Activated CD8-positive, alpha-beta memory T cell treated with anti-CD3 and anti-CD28 coated beads, Interleukin-2, amount 50 U/mL, for 4 hours (primary cell): ENCODE measurements at places on chromosomes 3 and 15.

DNA sequence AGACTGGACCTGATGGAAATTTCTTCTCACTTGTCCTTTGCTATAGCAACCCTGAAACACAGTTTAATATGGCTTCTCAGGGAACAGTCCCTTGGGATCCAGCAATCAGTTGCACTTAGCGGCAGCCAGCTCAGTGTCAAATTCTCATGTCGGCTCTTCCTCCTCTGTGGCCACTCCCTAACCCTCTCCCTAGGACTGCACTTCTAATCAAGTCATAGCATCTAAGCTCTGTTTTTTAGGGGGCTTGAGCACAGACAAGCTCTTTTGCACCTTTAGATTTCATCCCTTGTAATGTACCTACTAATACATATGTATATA, 250.5 kb upstream of the TLE3 start:
- no peak for DNase-seq

GRCh38 chr15:100726421-100727190, 124.2 kb downstream of the ASB7 start:
- DNase-seq: no peak

DNA sequence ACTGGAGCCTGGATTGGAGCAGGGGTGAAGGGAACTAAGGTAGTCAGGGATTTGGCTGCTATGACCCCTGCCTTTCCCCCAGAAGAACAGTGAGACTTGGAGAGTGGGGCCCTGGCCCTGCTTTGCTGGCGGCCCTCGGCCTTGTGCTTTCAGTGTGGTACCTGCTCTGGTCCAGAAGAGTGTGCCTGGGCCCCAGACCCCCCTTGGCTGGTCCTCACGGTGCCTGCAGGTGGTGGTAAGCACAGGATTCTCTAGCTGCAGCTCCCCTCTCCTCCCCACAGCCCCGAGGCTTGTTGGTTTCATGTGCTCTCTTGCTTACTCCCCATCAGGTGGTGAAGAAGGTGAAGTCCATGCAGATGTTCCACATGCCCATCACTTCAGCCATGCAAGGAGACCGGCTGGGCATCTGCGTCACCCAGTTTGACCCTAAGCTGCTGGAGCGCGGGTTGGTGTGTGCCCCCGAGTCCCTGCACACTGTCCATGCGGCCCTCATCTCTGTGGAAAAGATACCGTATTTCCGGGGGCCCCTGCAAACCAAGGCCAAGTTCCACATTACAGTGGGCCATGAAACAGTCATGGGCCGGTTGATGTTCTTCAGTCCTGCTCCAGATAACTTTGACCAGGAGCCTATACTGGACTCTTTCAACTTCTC, 125.7 kb downstream of the DNAJB8 start:
- no peak for DNase-seq

DNA sequence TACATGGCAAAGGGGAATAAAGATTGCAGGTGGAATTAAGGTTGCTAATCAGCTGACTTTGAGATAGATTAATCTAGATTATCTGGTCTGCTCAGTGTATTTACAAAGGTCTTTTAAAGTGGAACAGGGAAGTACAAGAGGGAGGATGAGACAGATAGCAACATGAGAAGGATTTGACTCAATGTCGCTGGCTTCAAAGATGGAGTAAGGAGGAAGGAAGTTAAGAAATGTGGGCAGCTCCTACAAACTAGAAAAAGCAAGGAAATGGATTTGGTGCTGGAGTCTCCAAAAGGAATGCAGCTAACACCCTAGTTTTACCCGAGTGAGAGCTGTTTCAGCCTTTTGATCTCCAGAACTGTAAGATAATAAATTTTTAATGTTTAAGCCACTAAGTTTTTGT, 180.7 kb upstream of the TTC14 start:
- no peak for DNase-seq

- no peak for DNase-seq
Measured at GRCh38 chr15:79282371-79283251, at the start of gene ANKRD34C. Gene ANKRD34C (plus strand): TSS chr15:79282722. CDS start chr15:79293285, 10,563 bp downstream.

DNA sequence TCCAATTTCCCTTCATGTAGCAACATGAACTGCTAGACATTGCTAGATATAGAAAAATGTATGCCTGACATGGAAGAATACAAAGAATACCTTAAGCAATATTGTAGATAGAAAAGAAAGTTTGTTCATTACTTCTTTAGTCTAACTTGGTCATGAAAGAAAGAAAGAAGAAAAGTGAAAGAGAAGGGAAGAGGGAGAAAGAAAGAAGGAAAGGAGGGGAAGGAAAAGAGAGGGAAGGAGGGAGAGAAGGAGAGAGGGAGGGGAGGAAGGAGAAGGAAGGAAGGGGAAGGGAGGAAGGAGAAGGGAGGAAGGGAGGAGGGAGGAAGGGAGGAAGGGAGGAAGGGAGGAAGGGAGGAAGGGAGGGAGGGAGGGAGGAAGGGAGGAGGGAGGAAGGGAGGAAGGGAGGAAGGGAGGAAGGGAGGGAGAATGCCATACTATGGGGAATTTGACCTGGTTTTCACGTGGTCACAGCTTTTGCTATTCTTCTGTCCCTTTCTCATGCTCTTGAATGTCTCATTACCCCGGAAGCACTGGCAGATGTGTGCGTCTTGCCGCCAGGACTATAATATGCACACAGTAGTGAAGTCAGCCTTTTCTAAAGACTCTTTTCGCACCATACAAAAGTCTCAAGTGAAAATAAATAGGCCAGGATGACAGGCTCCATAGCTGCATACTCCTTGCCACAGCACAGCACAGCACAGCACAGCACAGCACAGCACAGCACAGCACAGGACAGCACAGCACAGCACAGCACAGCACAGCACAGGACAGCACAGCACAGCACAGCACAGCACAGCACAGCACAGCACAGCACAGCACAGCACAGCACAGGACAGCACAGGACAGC, 78.2 kb downstream of the CHAC1 start:
- DNase-seq: no peak

GRCh38 chr3:127072971-127073783, 90.3 kb downstream of the PLXNA1 start:
- DNase-seq: no peak

DNA sequence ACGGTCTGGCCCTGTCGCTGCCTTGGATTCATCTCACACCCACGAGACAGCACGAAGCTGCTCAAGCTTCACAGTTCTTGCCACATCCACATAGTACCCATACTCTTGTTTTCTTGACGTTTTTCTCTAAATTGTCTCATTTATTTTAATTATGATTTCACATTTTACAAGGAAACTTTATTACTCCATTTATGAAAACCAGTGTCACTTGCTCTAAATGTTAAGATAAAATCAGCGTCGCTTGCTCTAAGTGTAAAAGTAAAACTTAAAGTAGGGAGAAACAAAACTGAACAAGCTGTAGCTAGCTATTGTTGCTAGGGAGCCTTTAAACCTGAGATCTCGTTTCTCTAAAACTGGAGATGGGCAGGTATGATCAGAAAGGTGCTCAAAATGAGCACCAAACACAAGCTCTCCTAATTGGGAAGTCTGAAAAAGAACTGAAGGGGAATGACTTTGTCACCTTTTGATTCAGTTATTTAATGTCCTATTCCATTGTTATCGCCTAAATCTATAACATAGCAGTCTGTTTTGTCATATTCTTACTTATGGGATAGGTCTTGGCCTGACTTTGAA, 680 bp downstream of the IFT122 start:
- no peak for DNase-seq

DNA sequence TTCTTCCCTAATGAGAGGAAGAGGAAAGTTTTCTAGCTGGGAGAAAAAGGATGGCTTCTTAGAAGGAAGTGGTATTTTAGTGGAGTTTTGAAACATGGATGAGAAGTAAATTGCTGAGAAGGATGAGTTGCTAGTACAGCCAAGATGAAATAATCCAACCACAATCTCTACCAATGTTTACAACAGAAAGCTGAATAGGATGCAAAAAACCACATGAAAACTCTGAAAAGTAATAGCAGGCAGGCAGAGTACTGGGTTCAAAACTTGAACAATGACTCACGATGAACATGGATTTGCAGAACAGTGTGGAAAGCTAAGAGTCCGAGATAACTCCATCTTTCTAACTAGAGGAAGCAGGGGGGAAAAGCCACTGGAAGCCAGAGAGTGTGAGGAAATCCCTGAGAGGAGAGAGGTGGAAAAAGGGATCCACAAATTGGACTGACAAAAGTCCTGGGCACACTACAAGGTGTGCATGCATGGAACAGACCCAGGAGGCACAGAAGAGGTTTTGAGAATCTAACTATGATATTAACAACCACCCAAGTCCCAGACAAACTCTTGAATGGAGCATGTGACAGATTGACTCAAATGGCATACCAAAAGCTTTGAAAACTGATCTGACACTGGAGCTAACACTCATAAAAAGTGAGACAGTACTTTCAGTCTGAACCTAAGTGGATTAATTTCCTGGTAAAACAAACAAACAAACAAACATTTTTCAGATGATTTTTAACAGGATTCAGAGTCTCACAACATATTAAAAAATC, 76.7 kb downstream of the ST6GAL1 start:
- no peak for DNase-seq
